ENCODE measurements at places on chromosomes 6 and 20. TPM values are rescaled to one million over a fixed set of nuclear protein-coding genes. Genes with fewer than 3 reads are reported as not detected.
A peak's percentile ranks its signal among the peaks of the same experiment; 100 is the strongest.

Gene DEFB125
- not detected for total RNA-seq

- peak; percentile 36 for DNase-seq
Measured at GRCh38 chr6:144955859-144956258, 670.7 kb downstream of the UTRN start.

DNA sequence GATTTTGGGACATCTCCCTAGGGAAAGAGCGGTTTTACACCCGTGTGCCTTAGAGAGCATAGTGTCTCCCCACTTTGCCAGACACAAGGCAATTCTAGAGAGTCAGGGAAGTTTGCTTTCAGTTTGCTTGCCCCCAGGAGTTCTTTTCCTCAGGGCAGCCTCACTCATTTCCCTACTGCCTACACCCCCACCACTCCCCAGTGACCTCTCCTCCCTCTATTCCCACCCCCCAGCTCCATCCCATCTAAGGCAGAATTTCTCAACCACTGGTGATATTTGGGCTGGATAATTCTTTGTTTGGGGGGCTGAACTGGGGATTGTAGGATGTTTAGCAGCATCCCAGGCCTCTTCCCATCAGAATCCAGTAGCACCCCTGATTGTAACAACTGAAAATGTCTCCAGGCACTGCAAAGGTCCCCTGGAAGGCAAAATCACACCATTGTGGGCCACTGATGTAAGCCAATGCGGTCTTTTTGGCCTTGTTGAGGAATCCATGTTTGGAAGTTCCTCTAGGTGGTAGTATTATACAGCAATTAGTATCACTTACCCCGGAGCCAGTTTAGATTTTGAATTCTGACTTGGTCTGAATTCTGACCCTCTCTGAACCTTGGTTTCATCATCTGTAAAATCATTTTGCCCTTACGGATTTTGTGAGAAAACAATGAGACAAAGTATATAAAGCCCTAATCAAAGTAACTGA is 1.3 kb downstream of the EPPIN start:
- DNase-seq = peak; percentile 33

DNA sequence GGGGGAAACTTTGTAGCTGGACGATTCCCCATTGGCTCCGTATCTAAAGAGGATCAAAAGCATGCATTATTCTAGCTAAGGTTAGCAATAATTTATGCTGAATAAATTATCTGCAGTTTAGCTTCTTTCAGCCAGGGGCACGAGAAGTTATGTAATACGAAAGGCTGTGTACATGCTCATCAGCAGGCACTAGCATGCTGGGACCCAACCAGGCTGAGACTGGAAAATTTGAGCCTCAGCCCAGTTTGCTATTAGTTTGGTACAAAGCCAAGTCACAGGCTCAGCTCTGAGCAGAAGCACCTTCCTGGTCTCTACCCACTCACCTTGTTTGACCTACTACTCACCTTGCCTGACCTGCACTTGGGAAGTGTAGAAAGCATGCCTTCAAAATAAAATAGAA is 328.1 kb upstream of the ARID1B start:
- peak; percentile 8 for DNase-seq

DNA sequence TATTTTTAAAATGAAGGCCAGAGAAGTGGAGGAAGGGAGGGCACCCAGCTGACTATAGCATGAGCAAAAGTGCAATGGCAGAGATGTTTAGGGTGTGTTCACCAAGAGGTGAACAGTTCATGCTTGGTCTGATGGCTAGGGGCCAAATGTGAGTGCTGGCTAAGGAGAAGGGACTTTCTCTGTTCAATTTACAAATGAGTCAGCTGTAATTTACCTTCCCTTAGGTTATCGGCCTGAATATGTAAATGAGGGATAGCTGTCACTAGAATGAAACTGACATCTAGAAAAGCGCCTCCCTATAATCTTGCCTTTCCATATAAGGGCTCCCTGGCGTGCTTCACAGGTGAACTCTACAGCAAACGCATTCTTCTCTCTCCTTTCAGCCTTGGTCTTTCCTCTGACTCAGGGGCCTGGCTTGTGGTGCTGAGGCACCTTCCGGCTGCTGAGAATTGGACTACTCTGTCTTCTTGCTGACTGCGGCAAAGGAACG is 114.7 kb upstream of the BACH2 start:
- peak; percentile 98 for DNase-seq

Gene PAK5
- not detected for total RNA-seq

Gene RNF144B
- 47.4 TPM for total RNA-seq

Gene LAMA2
- total RNA-seq = 0.73 TPM

DNA sequence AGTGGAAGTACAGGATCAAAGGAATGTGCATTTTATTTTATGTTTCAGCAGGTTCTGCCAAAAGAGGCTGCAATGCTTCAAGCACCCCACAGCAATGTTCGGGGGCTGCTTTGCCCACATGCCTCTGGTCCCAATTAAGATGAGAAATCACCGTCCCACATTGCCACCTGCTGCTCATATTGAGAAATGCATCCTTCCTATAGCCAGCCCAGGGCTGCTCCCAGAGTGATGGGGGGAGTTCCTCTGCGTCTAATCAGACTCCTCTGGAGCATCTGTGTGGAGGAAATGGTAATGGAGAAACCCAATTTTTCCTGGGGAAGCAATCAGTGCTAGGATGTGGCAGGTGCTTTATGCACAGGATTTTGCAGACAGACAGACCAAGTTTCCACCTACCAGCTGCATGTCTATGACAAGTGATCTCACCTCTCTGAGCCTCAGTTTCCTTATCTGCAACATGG is 33.7 kb downstream of the PTGIS start:
- DNase-seq = peak; percentile 36

DNA sequence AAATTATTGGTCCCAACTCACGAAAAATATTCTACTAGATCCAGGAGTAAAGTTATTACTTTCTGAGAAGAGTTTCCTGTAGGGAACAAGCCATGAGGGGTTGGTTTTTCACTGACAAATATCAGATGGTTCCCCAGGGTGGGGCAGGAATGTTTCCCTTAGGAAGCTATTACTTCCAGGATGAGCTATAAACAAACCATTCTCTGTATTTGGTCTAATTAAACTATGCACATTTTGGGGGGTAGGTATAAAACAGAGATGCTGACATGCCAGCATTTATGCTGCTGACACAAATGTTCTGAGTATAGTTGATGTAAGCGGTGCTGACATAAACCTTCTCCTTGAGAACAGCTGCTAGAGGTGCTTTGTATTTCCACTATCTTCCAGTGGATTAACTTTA is 54.2 kb downstream of the OGFRL1 start:
- DNase-seq = no peak

Gene GSTA5
- not detected for total RNA-seq

Gene PRSS35
- total RNA-seq = not detected

- DNase-seq = peak; percentile 75
Measured at GRCh38 chr6:149750136-149750609, 632 bp downstream of the PCMT1 start.

Gene NKAIN4
- 0.28 TPM for total RNA-seq

GRCh38 chr20:37571033-37571432 is 43.4 kb upstream of the BLCAP start:
- DNase-seq = no peak

Gene ABRACL
- total RNA-seq = 47.3 TPM

GRCh38 chr6:137937834-137938233 is 70.8 kb downstream of the TNFAIP3 start:
- DNase-seq = no peak

- DNase-seq = peak; percentile 95
Measured at GRCh38 chr6:31403283-31404060, at the start of gene MICA. Gene MICA (plus strand): TSS chr6:31403595. CDS start chr6:31403633, 38 bp downstream.

Gene MICB
- 0.59 TPM for total RNA-seq

DNA sequence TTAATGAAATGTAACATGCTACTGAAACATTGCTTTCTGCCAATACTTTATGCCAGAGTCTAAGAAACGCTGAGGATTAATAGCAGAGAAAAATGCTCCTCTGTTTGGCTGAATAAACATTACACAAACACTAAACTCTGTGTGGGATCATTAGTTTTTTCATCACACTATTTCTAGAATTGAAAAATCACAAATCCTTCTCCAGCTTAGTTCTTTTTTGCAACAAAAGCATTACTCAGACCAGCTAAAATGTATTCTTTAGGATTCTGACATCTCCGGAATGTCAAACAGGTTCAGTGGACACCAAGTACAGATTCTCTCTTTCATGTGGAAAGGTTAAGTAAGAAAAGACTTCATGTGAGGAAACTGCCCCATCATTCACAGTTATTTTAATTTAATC is 226.9 kb downstream of the SIM1 start:
- no peak for DNase-seq

Gene CYP39A1
- 5.2 TPM for total RNA-seq

Gene MRS2
- 26.8 TPM for total RNA-seq

Gene PFDN6
- 15.2 TPM for total RNA-seq

DNA sequence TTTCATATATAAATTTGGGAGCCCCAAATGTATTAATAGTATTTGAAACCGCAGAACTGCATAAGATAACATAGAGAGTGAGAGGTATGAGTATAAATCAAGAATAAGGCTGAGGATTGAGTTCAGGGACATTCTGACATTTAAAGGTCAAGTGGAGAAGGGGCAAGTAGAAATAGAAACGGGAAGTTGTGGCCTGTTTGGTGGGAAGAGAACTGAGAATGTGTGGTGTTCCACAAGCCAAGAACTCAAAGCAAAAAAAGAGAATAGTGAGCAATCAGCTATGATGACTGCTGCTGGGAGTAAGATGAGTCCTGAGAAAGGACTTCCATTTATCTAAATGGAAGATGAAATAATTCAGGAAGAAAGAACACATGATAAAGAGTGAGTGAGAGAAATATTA is 418.4 kb downstream of the CD109 start:
- DNase-seq = no peak

Gene FKBP1C
- total RNA-seq = 2.1 TPM

Gene CCDC28A
- total RNA-seq = 10.3 TPM

Gene HDGFL1
- not detected for total RNA-seq

Gene CCDC167
- 13.3 TPM for total RNA-seq

Gene CDH4
- 57.4 TPM for total RNA-seq

DNA sequence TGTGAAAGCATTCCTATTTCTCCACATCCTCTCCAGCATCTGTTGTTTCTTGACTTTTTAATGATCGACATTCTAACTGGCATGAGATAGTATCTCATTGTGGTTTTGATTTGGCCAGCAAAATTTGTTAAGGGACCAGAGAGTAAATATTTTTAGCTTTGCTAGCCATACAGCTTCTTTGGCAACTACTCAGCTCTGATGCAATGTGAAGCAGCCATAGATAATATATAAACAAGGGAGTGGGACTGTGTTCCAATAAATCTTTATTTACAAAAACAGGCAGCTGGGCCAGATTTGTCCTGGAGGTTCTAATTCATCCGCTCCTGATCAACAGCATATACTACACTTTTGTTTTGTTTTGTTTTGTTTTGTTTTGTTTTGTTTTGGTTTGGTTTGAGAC is 202.9 kb downstream of the ZNF217 start:
- no peak for DNase-seq

DNA sequence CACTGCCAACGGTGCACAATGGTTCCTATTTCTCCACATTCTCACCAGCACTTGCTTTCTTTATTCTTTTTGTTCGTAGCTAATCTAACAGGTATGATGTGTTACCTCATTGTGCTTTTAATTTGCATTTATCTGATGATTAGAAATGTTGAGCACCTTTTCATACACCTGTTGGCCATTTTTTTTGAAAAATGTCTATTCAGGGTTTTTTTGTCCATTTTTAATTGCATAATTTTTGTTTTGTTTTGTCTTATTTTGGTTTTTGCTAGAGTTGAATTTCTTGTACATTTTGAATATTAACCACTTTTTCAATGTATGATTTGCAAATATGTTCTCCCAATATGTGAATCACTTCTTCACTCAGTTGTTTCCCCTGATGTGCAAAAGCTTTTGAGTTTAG is 150.6 kb downstream of the TENT5A start:
- DNase-seq = no peak

DNA sequence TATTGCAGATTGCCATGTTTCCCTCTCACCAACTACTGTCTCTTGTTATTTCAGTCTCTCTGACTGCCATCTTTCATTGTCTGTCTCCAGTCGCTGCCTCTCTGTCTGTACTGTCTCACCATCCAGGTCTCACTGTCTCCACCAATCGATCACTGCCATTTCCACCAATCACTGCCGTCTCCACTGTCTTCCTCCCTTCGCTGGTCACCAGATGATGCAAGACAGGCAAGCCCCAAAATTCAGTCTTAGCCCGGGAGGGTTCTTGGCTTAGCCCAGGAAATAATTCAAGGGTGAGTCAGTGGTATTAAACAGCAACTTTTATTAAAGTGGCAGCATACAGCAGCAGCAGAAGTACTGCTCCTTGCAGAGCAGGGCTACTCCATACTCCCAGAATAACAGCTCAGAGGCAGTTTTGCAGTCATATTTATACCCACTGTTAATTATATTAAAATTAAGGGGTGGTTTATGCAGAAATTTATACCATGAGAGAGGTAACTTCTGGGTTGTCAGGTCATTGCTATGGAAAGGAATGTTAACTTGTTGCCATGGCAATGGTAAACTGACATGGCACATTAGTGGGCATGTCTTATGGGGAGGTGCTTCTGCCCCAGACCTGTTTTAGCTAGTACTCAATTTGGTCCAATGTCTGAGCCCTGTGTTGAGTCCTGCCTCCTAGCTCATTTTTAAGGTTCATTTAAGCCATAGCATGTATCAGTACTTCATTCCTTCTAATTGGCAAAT is 23.0 kb upstream of the ECHDC1 start:
- peak; percentile 99 for DNase-seq

Gene EFCAB8
- total RNA-seq = 0.50 TPM

Gene SLC17A9
- total RNA-seq = 0.67 TPM

GRCh38 chr6:52544602-52545405 is 32.1 kb downstream of the TRAM2 start:
- DNase-seq = no peak

Gene ARMH2
- not detected for total RNA-seq

Gene ALDH5A1
- 1.8 TPM for total RNA-seq

Gene CNKSR3
- 1.7 TPM for total RNA-seq

GRCh38 chr6:30836431-30836866 is 47.9 kb upstream of the DDR1 start:
- DNase-seq = no peak

- DNase-seq = no peak
Measured at GRCh38 chr6:115078555-115078954, 735.7 kb upstream of the HS3ST5 start.

DNA sequence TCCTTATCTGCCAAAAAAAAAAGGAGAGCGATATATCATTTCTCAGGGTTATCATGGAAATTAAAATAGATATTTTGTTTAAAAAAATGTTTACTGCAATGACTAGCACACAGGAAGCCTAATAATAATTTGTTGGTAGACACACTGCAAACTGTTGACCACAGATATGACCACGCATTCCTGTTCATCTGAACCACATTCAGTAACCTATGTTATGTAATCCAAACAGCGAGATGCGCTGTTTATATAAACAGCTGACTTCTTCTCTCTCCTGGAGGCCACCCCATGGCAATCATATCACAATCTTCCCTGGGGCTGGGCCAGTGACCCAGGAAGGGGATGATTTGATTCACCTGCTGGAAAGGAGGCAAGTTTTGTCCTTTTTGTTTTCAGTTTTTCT is 129.3 kb upstream of the UST start:
- no peak for DNase-seq

Gene DDR1
- total RNA-seq = 315 TPM

All from mammary epithelial cell (primary cell).